ENCODE measurements at places on chromosomes 1 and 21. TPM values are rescaled to one million over a fixed set of nuclear protein-coding genes. Genes with fewer than 3 reads are reported as not detected.

DNA sequence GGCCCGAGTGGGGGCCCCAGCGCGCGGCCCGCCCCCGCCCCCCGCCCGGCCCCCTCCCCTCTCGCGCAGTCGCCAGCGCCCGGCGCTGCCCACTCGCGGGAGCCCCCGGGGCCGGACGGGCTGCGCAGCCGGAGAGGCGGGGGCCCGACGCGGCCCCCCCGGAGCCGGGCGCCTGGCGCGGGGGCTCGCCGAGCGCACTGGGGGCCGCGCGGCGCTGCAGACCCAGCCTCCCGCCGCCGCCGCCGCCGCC is 146 bp upstream of the ZNF362 start:
- DNase-seq, result no peak

DNA sequence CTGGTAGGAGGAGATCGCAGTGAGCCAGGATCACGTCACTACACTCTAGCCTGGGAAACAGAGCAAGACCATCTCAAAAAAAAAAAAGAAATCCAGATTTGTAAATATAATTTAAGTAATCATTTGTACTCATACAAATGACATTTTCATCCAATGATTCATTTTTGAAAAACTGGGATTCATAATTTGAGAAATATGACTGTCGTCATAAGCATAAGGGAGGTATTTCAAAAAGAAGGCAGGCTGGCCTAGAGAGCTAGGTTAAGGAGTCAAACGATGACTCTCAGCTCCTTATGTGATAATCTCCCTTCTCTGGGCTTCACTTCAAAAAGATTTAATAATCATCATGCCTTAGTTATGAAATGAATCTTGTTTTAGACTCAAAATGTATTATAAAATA is 2.3 kb downstream of the GART start:
- DNase-seq, result no peak

- no peak for DNase-seq
Measured at GRCh38 chr1:112544751-112545150, 36.0 kb downstream of the WNT2B start.

DNA sequence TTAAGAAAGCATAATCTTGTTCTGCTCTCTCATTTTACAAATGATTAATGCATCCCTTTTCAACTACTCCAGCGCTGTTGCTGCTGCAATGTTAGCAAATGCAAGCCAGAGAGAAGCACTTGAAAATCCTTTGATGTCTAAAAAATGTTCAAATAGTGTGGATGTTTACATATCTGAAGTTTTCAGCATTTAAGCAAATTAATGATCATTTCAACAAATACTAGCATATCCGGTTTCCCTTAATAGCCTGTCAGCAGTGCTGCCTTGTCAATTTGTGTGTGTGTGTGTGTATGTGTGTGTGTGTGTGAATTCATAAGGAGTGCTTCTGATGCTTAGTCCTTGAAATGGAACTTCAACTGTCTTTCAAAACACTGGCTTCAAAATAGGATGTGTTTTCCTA is 48.1 kb upstream of the WNT2B start:
- DNase-seq, result no peak

GRCh38 chr1:177124577-177125278 is 39.8 kb downstream of the ASTN1 start:
- no peak for DNase-seq

ALG6 gene
- total RNA-seq, result 11.0 TPM

GRCh38 chr1:36384542-36385409 is 948 bp downstream of the STK40 start:
- peak; percentile 77 for DNase-seq

PLA2G2F gene
- total RNA-seq, result not detected

GRCh38 chr21:26236281-26236680 is 65.7 kb upstream of the APP start:
- no peak for DNase-seq

GRCh38 chr1:46065405-46065804 is 67.0 kb downstream of the PIK3R3 start:
- no peak for DNase-seq

TMEM50A gene
- 114 TPM for total RNA-seq

DNA sequence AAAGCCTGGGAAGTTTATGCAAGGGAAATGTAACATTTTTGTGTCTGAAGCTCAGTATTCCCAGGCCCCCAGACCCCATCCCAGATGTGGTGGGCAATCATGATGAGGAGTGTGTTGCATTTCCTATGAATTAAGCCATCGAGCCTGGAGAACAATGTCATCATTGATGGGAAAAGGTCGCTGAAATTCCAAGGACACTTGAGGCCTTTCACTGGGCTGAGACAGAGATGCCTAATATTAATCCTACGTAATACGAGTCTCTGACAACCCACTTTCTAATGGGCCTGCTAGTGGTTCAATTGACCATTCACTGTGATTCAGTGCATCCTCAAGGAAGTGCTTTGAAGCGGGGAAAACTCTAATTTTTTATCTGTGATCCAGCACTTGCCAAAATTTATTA is 291.6 kb downstream of the PLPP3 start:
- no peak for DNase-seq

All from aorta (tissue), 5 donors.